Esophagus mucosa (tissue), 1 donor: ENCODE measurements at places on chromosomes 13 and 19. TPM values are rescaled to one million over a fixed set of nuclear protein-coding genes. Genes with fewer than 3 reads are reported as not detected.

NDUFB7 gene
- total RNA-seq: 186 TPM

TUBB4A gene
- 0.12 TPM for total RNA-seq

ZNF77 gene
- 2.4 TPM for total RNA-seq

CILP2 gene
- total RNA-seq: not detected

GRCh38 chr13:44523146-44524015 lies 52.7 kb downstream of the TSC22D1 start:
- peak; percentile 86 for ATAC-seq

DNA sequence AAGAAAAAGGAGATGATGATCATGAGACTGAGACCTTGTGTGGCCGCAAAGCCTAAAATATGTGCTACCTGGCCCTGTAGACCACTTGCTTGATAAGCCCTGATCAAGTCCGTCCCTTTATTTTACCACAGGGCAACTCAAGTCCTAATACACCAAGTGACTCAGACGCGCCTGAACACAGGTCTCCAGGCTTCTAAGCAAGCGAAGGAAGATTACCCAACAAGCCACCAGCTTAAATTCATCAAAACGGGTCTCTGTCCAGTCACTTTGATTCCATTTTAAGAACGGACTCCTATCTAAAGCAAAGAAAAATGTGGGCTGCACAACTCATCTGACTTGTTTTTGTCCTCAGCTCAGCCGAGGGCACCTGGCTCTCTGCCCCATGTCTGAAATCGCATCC lies 26.8 kb downstream of the SLC7A1 start:
- ATAC-seq: peak; percentile 33
